Endothelial cell of umbilical vein (primary cell): ENCODE measurements at places on chromosomes 1 and 21. TPM values are rescaled to one million over a fixed set of nuclear protein-coding genes. Genes with fewer than 3 reads are reported as not detected.

CSRP1 gene
- total RNA-seq = 332 and 393 TPM in 2 replicates

C4BPA gene
- not detected in 2 replicates for total RNA-seq

YBEY gene
- total RNA-seq = 6.1 and 10.5 TPM in 2 replicates

ACBD3 gene
- total RNA-seq = 36.4 and 37.0 TPM in 2 replicates

MATN1 gene
- 0.29 TPM in 1 of 2 replicates, not detected in the other for total RNA-seq

SLC25A34 gene
- 0.76 and 1.1 TPM in 2 replicates for total RNA-seq

MROH7 gene
- 0.24 TPM in 1 of 2 replicates, not detected in the other for total RNA-seq

GART gene
- 98.7 and 112 TPM in 2 replicates for total RNA-seq

XCL2 gene
- not detected in 2 replicates for total RNA-seq

INPP5B gene
- 13.5 and 14.7 TPM in 2 replicates for total RNA-seq

DISP3 gene
- 0.49 and 0.51 TPM in 2 replicates for total RNA-seq

S100A8 gene
- not detected in 2 replicates for total RNA-seq

ASCL5 gene
- total RNA-seq = not detected in 2 replicates

ATP1A4 gene
- total RNA-seq = not detected in 2 replicates

FOXO6 gene
- total RNA-seq = 0.18 and 0.38 TPM in 2 replicates

CLEC20A gene
- not detected in 2 replicates for total RNA-seq

SYDE2 gene
- total RNA-seq = 2.9 and 3.1 TPM in 2 replicates

HHIPL2 gene
- not detected in 2 replicates for total RNA-seq

SNX7 gene
- total RNA-seq = 36.0 and 37.9 TPM in 2 replicates

TMPRSS15 gene
- total RNA-seq = not detected in 2 replicates

TRIM67 gene
- not detected in 2 replicates for total RNA-seq

DLGAP3 gene
- 0.12 and 0.20 TPM in 2 replicates for total RNA-seq

MYCL gene
- 1.4 and 2.1 TPM in 2 replicates for total RNA-seq

PPIAL4G gene
- not detected in 2 replicates for total RNA-seq

TMEM222 gene
- total RNA-seq = 43.1 and 45.8 TPM in 2 replicates

HOOK1 gene
- not detected in 2 replicates for total RNA-seq

CACHD1 gene
- total RNA-seq = 8.7 and 9.3 TPM in 2 replicates

ENAH gene
- 80.3 and 95.6 TPM in 2 replicates for total RNA-seq

AMY2A gene
- total RNA-seq = not detected in 2 replicates

MCOLN2 gene
- total RNA-seq = not detected in 2 replicates

ESPN gene
- 0.71 and 2.2 TPM in 2 replicates for total RNA-seq

TCHHL1 gene
- total RNA-seq = not detected in 2 replicates

RIPPLY3 gene
- total RNA-seq = not detected in 2 replicates

HNRNPCL2 gene
- not detected in 2 replicates for total RNA-seq

C1orf141 gene
- not detected in 2 replicates for total RNA-seq

PDPN gene
- total RNA-seq = not detected in 2 replicates

PRDM16 gene
- not detected in 2 replicates for total RNA-seq

OR2L8 gene
- total RNA-seq = not detected in 2 replicates

WNT2B gene
- 3.6 and 4.6 TPM in 2 replicates for total RNA-seq

FAM76A gene
- 11.9 and 12.8 TPM in 2 replicates for total RNA-seq

MX2 gene
- total RNA-seq = not detected in 2 replicates

DSTYK gene
- total RNA-seq = 8.1 and 8.7 TPM in 2 replicates

KPRP gene
- total RNA-seq = not detected in 2 replicates

PDZK1 gene
- 0.58 TPM in 1 of 2 replicates, not detected in the other for total RNA-seq

OR14K1 gene
- total RNA-seq = not detected in 2 replicates

KAZN gene
- 2.9 and 5.8 TPM in 2 replicates for total RNA-seq

PLEKHN1 gene
- total RNA-seq = 0.48 and 0.88 TPM in 2 replicates

HFM1 gene
- 0.11 and 0.72 TPM in 2 replicates for total RNA-seq
